Suprapubic skin (tissue), 4 donors: ENCODE measurements at places on chromosomes 6 and 20. TPM values are rescaled to one million over a fixed set of nuclear protein-coding genes. Genes with fewer than 3 reads are reported as not detected.

The NPBWR2 gene
- not detected for total RNA-seq

The NAPB gene
- total RNA-seq: 21.6 TPM

The VGLL2 gene
- not detected for total RNA-seq

The KCNS1 gene
- total RNA-seq: 1.0 TPM

The SEMG2 gene
- not detected for total RNA-seq

The GTSF1L gene
- total RNA-seq: not detected

The OVOL2 gene
- 23.2 TPM for total RNA-seq

The SLC17A1 gene
- not detected for total RNA-seq

The DAAM2 gene
- 4.7 TPM for total RNA-seq

The GSTA3 gene
- total RNA-seq: 17.4 TPM

The RIPPLY2 gene
- not detected for total RNA-seq

The TRAM2 gene
- 7.4 TPM for total RNA-seq

The TMC2 gene
- not detected for total RNA-seq

The BTN1A1 gene
- not detected for total RNA-seq

The FAXC gene
- total RNA-seq: 1.6 TPM

The OPRL1 gene
- 0.68 TPM for total RNA-seq

The LST1 gene
- 3.7 TPM for total RNA-seq

The C6orf15 gene
- total RNA-seq: 6.8 TPM

The MDFI gene
- total RNA-seq: 35.5 TPM

The SPTLC3 gene
- 54.1 TPM for total RNA-seq

The JPH2 gene
- total RNA-seq: 3.8 TPM

The PTCHD4 gene
- total RNA-seq: not detected

The GABRR1 gene
- total RNA-seq: 0.48 TPM

The MAFB gene
- total RNA-seq: 25.7 TPM

The CPNE5 gene
- total RNA-seq: 0.64 TPM

The TUBB2B gene
- 13.3 TPM for total RNA-seq

The LRRC73 gene
- not detected for total RNA-seq

The NCOA5 gene
- total RNA-seq: 23.2 TPM

The SLCO4A1 gene
- total RNA-seq: 52.1 TPM

The GLP1R gene
- 0.59 TPM for total RNA-seq

The CASS4 gene
- 0.47 TPM for total RNA-seq

The AAR2 gene
- 46.1 TPM for total RNA-seq

The NELFE gene
- 60.6 TPM for total RNA-seq

The TREML2 gene
- total RNA-seq: not detected

The MAP3K7 gene
- 18.4 TPM for total RNA-seq

The LIN28B gene
- total RNA-seq: not detected

The NR2E1 gene
- total RNA-seq: not detected

The BMP6 gene
- 1.8 TPM for total RNA-seq

The FABP7 gene
- total RNA-seq: 14.3 TPM

The ULBP3 gene
- 0.78 TPM for total RNA-seq

The CLPSL2 gene
- not detected for total RNA-seq

The CST4 gene
- not detected for total RNA-seq

The ADAM33 gene
- 10.2 TPM for total RNA-seq

The SYCP2 gene
- 4.7 TPM for total RNA-seq
